ENCODE measurements at places on chromosomes 5 and 9.
A peak's percentile ranks its signal among the peaks of the same experiment; 100 is the strongest.

GRCh38 chr9:121171236-121171635 lies 30.4 kb downstream of the RAB14 start:
- H3K27me3 ChIP-seq: no peaks in the 10 kb centered on the region
- H3K27ac ChIP-seq: no peak overlapping the region
- peaks cover 16% of the 10 kb centered on the region for H3K4me1 ChIP-seq
- peaks cover 45% of the 10 kb centered on the region for H3K36me3 ChIP-seq
- no peak overlapping the region for H3K4me3 ChIP-seq

- H3K36me3 ChIP-seq: no peaks in the 10 kb centered on the region
- no peaks in the 10 kb centered on the region for H3K4me1 ChIP-seq
Measured at GRCh38 chr5:76351176-76351575, 51.9 kb upstream of the IQGAP2 start.

GRCh38 chr9:14205463-14205862 lies 108.5 kb downstream of the NFIB start:
- H3K27me3 ChIP-seq: no peaks in the 10 kb centered on the region
- H3K4me1 ChIP-seq: no peaks in the 10 kb centered on the region
- H3K4me3 ChIP-seq: no peak overlapping the region
- H3K27ac ChIP-seq: no peak overlapping the region
- H3K36me3 ChIP-seq: no peaks in the 10 kb centered on the region

DNA sequence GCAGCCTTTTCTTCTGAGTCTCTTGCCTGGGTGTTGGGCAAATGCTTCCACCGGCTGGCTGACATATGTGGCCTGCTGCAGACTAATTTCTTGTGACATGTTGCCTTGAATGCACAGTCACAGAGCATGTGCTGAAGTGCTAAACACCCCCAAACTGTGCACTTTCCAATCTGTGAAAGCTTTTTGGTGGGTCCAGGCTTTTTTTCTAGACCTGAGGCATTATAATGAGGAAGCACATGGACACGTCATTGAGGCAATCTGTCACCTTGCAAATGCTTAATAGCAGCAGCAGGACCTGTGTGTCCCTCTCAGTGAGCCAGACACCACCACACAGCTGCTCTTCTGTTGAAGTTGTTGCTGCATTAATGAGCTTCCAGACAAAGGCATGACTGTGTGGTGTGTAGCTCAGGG lies 274.7 kb downstream of the ELAVL2 start:
- H3K36me3 ChIP-seq: no peaks in the 10 kb centered on the region
- no peak overlapping the region for H3K27ac ChIP-seq
- DNase-seq: no peak

DNA sequence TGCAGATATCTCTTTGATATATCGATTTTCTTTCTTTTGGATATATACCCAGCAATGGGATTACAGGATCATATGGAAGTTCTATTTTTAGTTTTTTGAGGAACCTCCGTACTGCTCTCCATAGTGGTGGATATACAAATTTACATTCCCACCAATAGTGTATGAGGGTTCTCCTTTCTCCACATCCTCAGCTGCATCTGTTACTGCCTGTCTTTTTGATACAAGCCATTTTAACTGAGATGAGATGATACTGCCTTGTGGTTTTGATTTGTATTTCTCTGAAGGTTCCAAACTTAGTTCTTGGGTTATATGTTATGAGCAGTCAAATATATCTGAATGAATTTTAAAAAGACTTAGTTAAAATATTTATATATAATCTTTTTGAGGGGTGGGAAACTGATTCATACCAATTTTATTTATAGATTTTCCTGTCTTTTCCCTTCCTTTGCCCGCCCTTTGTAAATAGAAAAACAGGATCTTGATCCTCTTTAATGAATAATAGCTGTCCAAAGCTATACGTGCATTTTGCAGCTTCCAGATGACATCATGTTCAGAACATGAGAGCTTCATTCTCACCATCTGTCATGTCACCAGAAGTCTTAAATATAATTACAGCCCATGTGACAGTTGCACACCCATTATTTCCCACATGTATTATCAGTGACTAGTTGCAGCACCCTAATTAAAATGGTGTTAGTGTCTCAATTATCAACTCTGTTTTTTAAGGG lies 6.2 kb upstream of the ARHGEF28 start:
- DNase-seq: no peak
- no peak overlapping the region for H3K27ac ChIP-seq
- H3K4me1 ChIP-seq: no peaks in the 10 kb centered on the region
- no peak overlapping the region for H3K4me3 ChIP-seq

DNA sequence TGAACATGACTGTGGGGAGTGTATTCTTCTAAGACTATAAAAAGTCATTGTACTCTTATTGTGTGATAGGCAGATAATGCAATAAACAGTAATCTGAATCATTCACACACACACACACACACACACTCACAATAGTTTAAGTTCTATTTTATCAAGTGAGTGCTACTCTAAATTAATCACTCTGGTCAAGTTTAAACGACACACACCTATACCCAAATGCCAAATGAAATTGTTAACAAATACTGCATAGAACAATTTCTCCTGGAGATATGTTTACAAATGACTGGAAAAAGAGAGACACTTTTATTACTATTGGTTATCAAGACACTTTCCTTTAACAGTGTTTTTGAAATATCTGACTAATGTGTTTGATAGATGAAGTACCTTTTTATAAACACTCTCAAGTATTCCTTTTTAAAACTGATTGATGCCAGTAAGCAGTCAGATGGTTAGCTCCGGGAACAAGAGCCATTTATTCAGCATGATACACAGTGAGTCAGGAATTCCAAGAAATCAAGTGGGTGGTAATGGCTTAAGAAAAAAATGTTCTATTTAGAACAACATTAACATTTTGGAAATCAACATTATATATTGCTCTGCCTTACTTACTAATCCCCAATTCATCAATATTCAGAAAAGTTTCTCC lies 521.6 kb upstream of the ST8SIA4 start:
- no peak overlapping the region for H3K27ac ChIP-seq
- no peak for DNase-seq
- no peaks in the 10 kb centered on the region for H3K27me3 ChIP-seq
- no peaks in the 10 kb centered on the region for H3K4me1 ChIP-seq
- no peaks in the 10 kb centered on the region for H3K36me3 ChIP-seq
- no peak overlapping the region for H3K4me3 ChIP-seq

DNA sequence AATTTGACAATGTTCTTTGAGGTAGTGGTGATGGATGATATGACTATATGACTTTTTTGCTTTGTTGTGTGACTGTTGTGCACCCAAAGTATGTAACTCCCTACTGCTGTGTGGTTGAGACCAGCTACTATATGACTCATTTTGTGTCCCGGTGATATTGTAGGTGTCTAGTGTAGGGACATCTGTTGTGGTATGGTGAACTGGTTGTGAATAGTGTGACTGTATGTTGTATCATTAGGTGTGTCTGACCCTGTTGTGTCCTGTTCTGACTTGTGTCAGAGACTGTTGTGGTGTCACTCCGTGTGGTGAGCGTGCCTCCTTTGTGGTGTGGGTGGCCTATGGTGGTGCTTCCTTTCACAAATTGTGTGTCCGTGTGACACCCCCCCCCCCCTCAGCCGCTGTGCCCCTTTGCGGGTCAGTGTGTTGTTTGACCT lies 11.2 kb upstream of the CXXC5 start:
- no peaks in the 10 kb centered on the region for H3K27me3 ChIP-seq
- no peaks in the 10 kb centered on the region for H3K36me3 ChIP-seq
- DNase-seq: no peak
- peak overlapping the region; percentile 44 for H3K4me3 ChIP-seq
- peaks cover 39% of the 10 kb centered on the region for H3K4me1 ChIP-seq

GRCh38 chr5:97547999-97548738 lies 365.1 kb upstream of the RIOK2 start:
- H3K27ac ChIP-seq: no peak overlapping the region
- peaks cover 4% of the 10 kb centered on the region for H3K4me1 ChIP-seq
- DNase-seq: no peak
- H3K27me3 ChIP-seq: no peaks in the 10 kb centered on the region

- no peak overlapping the region for H3K27ac ChIP-seq
- DNase-seq: no peak
- no peak overlapping the region for H3K4me3 ChIP-seq
- no peaks in the 10 kb centered on the region for H3K36me3 ChIP-seq
- no peaks in the 10 kb centered on the region for H3K27me3 ChIP-seq
Measured at GRCh38 chr9:97900103-97900737, 22.1 kb downstream of the TRMO start.

GRCh38 chr5:39503155-39503554 lies 78.4 kb upstream of the DAB2 start:
- no peak overlapping the region for H3K27ac ChIP-seq
- no peaks in the 10 kb centered on the region for H3K4me1 ChIP-seq
- no peak for DNase-seq
- no peaks in the 10 kb centered on the region for H3K36me3 ChIP-seq

GRCh38 chr5:133050521-133050920 lies 1.3 kb upstream of the HSPA4 start:
- no peaks in the 10 kb centered on the region for H3K27me3 ChIP-seq
- H3K36me3 ChIP-seq: no peaks in the 10 kb centered on the region
- H3K4me3 ChIP-seq: peak overlapping the region; percentile 76
- H3K27ac ChIP-seq: peak overlapping the region; percentile 98

DNA sequence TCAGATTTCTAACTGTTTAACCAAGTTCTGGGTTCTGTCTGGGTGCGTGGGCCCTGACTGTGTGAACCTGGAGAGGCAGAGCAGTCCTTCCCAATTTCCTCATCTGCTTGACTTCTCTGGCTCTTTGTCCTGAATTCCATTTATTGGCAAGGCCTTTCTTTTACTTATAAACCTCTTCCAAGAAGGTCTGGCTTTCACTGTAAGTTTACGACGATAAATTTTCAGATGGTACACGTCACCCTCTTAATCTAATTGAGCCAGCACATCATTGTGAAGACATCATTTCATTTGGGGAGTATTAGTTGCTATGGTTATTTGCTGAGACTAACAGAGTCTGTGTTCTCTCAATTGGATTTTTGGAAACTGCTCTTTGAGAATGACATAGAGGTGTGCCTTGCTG lies 92.4 kb downstream of the ARHGAP26 start:
- no peaks in the 10 kb centered on the region for H3K36me3 ChIP-seq
- DNase-seq: no peak
- peaks cover 11% of the 10 kb centered on the region for H3K4me1 ChIP-seq
- no peaks in the 10 kb centered on the region for H3K27me3 ChIP-seq
- H3K27ac ChIP-seq: no peak overlapping the region

DNA sequence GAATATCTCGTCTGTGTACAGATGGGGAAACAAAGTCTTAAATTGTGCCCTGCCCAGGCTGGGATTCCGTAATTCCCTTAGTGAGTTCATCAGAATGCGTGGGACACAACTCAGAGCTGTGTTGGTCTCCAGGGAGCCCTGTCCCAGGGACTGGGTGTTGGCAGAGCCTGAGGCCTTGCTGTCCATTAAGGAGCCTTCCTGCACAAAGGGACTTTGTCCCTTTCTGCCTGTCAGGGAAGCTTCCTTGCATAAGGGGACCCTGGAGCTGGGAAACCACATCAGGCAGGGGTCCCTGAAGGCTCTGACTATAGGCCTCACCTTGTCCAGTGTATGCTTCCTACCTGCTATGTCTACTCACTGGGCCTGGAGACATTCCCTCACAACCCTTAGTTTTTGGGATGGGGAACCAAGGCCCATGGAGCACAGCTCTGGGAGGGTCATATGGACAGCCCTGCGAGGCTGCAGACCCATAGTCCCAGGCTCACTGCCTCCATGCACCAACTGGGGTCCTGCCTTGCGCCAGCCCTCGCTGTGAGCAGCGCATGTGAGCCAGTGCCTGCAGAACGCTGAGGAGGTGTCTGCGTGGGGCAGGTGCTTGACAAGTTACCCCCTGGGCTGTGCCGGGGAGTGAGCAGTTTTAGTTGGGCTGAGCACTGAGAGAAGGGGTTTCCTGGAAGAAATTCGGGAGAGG lies 1.6 kb downstream of the CARD19 start:
- H3K27me3 ChIP-seq: no peaks in the 10 kb centered on the region
- H3K4me3 ChIP-seq: peak overlapping the region; percentile 66
- H3K4me1 ChIP-seq: peaks cover 63% of the 10 kb centered on the region
- no peaks in the 10 kb centered on the region for H3K36me3 ChIP-seq
- no peak for DNase-seq
- H3K27ac ChIP-seq: no peak overlapping the region

DNA sequence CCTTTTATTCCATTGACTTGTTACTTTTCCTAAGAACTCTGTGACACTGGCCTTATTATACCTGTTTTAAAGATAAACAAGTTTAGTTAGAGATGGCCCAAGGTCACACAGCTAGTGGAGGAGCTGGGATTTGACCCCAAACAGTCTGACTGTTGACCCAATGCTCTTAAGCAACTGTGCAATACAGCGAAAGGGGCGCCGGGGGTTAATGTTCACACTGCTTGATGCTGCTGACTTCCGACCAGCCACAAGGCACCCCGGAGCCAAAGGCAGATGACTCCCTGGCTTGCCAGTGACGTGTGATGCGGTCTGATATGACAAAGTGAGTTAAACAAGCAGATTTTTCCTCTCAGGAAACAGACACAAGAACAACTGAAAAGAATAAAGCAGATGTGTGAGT lies 23.9 kb downstream of the PIK3R1 start:
- DNase-seq: peak; percentile 81
- no peaks in the 10 kb centered on the region for H3K27me3 ChIP-seq
- H3K4me1 ChIP-seq: peaks cover 71% of the 10 kb centered on the region
- H3K27ac ChIP-seq: no peak overlapping the region

GRCh38 chr5:149797897-149798296 lies 67.8 kb downstream of the PPARGC1B start:
- H3K4me1 ChIP-seq: no peaks in the 10 kb centered on the region
- no peaks in the 10 kb centered on the region for H3K27me3 ChIP-seq
- H3K36me3 ChIP-seq: no peaks in the 10 kb centered on the region
- DNase-seq: no peak

DNA sequence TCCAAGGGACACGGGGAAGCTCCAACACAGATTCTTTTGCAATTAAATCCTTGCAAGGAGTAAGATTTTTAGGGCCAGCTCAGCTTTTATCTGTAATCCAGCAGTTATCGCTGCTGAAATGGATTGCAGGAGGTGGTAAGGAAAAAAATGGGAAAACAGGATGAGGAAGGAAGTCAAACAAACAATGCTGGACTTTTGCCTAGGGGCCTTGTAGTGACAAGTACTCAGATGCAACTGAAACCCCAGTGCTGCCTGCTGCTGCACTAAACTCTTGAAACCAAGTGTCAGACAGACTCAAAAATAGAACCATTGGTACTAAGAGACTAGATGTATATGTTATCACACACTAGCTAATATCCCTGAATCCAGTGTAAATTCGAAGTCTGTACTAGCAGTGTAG lies 309.2 kb downstream of the CTNND2 start:
- H3K36me3 ChIP-seq: no peaks in the 10 kb centered on the region
- no peak overlapping the region for H3K4me3 ChIP-seq
- no peak overlapping the region for H3K27ac ChIP-seq
- no peaks in the 10 kb centered on the region for H3K4me1 ChIP-seq

DNA sequence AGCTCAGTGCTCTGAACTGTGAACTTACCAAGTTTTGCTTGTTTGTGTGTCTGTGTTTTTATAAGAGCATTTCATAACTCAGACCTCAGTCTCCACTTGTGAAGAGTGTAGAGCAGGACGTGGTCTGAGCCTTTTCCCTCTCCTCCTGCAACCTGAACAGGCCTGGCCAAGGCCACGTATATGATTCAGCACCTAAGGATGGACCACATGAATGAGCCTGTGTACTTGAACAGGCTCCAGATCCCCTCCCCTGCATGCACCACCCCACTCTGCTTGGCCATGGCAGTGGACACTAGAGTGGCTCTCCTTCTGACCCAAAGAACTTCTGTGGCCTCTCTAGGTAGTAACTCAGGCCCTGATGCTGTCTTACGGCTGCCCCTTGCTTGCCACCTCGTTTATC lies 125.9 kb upstream of the FSTL4 start:
- no peaks in the 10 kb centered on the region for H3K27me3 ChIP-seq
- DNase-seq: no peak
- no peaks in the 10 kb centered on the region for H3K4me1 ChIP-seq
- H3K36me3 ChIP-seq: no peaks in the 10 kb centered on the region
- H3K4me3 ChIP-seq: no peak overlapping the region
